ENCODE measurements at places on chromosomes 13 and 19.
A peak's percentile ranks its signal among the peaks of the same experiment; 100 is the strongest.

- no peak for DNase-seq
Observed at GRCh38 chr13:73450583-73450982, 391.8 kb downstream of the KLF5 start.

GRCh38 chr13:25110956-25111584 lies 15.1 kb downstream of the PABPC3 start:
- no peak for DNase-seq

- DNase-seq: peak; percentile 85
Observed at GRCh38 chr19:15283141-15283883, 49.0 kb downstream of the BRD4 start.

- no peak for DNase-seq
Observed at GRCh38 chr13:27583645-27584044, 36.7 kb downstream of the LNX2 start.

- no peak for DNase-seq
Observed at GRCh38 chr19:39951686-39952085, 17.3 kb upstream of the FCGBP start.

GRCh38 chr19:31436121-31436776 lies 87.0 kb upstream of the TSHZ3 start:
- DNase-seq: no peak

- no peak for DNase-seq
Observed at GRCh38 chr19:35317464-35318043, 11.4 kb upstream of the CD22 start.

DNA sequence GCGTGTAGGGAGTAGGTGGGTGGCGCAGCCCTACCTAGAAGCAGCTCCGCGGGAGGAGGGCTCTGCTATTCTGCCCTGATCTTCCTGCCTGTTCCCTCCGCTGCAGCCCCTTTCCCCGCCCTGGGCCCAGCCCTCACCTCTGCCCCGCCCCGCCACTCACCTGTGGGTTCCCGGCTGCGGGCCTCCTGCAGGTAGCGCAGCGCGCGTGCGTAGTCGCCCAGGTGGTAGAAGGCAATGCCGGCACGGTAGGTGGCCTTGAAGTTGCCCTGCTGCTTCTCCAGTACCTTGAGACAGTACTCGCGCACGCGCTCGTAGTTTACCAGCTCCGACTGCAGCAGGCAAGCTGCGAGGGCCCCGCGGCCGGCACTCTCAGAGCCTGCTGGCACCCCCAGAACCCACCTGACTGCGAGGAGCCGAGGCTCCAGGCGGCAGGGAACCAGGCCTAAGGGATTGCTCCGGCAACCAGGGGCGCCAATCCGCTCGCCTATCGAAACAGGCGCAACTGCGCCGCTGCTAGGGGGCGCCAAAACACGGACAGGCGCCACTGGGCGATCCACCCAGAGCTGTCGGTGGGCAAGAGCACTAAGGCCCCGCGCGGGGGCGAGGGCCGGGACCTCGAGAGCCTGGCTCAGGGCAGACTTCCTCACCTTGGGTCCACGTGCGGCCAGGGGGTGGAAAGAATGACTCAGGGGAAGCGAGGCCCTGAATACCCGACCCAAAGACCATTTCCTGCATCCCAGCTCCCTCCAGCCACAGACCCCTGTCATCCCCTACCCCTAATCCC lies 965 bp downstream of the TTC9B start:
- no peak for DNase-seq

DNA sequence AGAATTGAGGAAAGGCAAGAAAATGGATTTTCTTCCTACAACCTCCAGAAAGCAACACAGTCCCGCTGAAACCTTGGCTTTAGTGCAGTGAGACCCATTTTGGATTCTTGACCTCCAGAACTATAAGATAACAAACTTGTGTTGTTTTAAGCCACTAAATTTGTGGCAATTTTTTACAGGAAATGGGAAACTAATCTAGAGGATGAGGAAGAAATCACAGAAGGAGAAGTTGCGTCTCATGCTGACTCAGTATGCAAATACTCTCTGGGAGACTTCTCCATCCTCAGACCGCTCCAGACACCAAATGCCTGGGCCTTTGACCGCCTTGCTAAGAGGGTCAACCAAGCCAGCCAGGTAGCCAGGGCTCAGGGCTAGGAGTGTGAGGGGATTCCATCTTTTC lies 13.1 kb upstream of the CEACAM16 start:
- DNase-seq: no peak

DNA sequence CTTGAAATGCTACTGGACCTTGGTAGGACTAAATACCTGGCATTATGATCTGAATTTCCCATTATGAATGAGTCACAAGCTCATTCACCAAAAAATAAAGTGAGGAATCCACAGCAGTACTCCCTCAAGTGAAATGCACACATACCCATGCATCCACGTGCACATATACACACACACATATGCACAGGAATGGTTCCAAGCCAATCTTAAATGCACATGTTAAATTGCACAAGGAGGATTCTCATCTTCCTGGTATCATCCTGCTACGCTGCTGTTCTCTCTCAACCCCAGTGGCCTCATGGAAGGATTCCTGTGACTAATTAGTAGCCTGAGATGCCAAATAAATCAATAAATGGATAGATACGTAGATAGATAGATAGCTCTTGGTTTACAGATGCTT lies 132.1 kb upstream of the KLF12 start:
- no peak for DNase-seq

DNA sequence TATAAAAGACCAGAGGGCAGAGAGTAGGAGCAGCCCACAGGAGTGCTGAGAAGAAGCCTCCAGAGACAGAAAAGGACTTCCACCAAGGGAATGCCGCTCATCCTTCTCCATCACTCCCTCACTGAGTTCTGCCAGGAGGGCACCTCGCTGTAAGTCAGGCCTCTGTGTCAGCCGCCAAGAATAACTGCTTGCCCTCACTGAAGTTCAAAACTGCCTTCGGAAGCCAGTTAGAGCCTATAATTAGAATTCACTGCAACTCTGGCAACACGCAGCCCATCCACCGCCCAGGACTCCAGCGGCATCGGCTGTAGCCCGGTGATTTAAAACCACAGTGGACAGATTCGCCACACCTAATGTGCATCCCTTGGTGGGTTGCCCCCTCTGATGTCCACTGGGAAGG lies 281.8 kb upstream of the ZNF507 start:
- DNase-seq: no peak

GRCh38 chr19:23065306-23065705 lies 51.5 kb upstream of the ZNF730 start:
- no peak for DNase-seq

DNA sequence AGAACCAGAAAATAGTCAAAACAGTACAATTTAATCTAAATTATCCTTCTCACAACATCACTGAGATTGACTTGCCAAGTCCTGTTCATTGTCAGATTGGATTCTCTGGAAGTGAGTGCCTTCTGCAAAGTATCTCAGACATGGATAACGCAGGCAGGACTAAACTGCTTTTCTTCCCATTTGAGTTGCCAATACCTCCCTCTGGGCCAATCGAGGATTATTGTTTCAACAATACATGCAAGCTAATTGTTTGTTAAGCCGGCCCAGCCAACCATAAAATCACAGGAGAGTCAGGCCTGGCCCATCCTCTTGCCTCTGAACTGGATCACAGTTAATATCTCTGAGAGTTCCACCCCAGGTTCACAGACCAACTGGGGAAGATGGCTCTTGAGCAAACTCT lies 240.0 kb downstream of the ENOX1 start:
- no peak for DNase-seq

- no peak for DNase-seq
Observed at GRCh38 chr19:31249217-31249616, 100.0 kb downstream of the TSHZ3 start.

- peak; percentile 59 for DNase-seq
Observed at GRCh38 chr19:34482380-34483250, 1.1 kb downstream of the WTIP start.

DNA sequence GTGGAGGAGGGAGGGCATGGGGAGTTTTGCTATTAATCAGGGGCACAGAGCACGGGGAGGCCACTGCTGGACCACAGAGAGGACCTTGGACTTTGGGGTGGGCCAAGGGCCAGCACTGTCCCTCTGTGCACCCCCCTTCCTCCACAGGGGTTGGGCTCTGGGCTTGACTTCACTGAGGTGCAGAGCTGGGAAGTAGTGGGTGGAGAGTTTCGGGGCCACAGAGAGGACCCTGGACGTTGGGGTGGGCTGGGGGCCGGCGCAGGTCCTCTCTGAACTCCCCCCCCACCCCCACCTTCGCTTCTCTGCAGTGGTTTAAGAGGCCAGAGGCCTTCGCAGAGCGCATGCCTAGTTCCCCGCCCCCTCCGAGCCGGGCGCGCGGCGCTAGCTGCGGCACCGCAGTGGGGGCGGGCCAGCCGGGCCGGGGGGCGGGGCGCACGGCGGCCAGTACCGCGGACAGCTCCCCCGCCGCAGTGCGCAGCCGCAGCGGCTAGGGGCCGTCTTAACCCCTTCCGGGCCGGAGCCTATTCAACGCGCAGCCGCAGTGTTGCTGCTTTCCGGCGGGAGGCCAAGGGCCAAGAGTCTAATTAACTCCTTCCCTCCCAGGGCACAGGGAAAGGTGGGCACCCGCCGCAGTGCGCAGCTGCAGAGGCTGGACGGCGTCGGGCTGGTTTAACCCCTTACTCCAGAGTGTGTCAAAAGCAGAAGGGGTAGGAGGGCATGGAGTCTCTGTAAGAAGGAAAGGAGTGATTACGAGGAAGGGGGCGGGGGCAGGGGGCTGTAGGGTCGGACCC lies 3.7 kb downstream of the KCNC3 start:
- no peak for DNase-seq

DNA sequence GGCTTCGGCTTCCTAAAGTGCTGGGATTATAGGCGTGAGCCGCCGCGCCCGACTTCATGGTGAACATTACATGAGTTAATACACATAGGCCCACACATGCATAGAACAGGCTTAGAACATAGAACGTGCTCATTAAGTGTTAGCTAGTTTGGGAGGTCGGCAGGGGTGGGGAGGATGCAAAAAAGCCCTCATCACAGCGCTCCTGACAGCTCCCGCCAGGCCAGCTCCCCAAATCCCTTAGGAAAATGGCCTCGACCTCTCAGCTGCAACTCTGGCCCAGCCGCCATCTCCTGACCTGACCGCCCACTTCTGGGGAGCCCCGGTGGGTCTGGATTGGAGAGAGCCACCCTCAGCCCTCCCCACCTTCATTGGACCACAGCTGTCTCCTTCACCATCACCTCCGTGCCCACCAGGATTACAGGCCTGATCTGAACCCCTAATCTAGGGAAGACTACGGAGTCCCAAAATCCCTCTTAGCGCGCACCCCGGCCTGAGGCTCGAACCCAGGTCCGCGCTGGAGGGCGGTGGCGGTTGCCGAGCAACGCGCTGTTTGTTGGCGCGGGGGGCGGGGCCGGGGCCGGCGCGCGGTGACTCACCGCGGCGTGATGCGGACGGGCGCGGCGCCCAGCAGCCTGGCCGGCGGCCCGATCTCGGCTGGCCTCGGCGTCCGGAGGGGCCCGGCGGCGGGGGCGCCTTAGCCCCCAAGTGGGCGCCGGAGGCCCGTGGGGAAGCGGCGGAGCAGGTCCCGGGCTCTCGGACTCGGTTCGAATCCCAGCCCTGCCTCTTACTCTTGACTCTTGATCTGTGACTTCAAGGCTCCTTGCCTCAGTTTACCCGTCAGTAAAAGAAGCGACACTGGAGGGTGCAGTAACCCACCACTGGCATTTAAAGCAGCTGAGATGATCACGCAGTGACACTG lies 26.7 kb upstream of the NANOS3 start:
- DNase-seq: peak; percentile 90

- DNase-seq: no peak
Observed at GRCh38 chr13:85148009-85148408, 651.2 kb downstream of the SLITRK6 start.
